ENCODE measurements at places on chromosomes 1 and 21. TPM values are rescaled to one million over a fixed set of nuclear protein-coding genes. Genes with fewer than 3 reads are reported as not detected.

Gene MRPL55
- 63.9 TPM for total RNA-seq

Gene OXCT2
- total RNA-seq: not detected

Gene LCA5L
- not detected for total RNA-seq

Gene PRAMEF7
- total RNA-seq: not detected

Gene KRTAP21-2
- total RNA-seq: not detected

Gene FMO1
- total RNA-seq: not detected

Gene FOXJ3
- 59.5 TPM for total RNA-seq

Data from naive thymus-derived CD4-positive, alpha-beta T cell (primary cell).